LoVo (cell line): ENCODE measurements at places on chromosomes 2 and 18.

- no peak for DNase-seq
Measured at GRCh38 chr2:74383254-74383653, 3.1 kb upstream of the DCTN1 start.

DNA sequence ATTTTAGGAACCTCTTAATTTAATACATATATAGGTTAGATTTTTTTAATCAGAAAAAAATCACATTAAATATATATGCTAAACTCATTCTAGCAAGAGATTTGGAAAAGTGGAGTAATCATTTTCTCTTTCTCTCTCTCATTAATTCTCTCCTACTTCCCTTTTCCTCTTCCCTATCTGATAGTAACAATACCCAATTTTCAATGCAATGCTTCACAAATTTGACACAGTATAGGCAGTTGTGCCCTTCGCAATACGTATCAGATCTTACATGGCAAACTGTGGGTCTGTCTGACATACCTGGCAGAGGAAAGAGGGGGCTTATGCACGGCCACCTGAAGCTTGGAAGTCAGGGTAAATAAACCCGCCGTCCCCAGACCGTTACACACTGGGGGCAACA, 444.3 kb downstream of the NBAS start:
- no peak for DNase-seq

- DNase-seq = no peak
Measured at GRCh38 chr2:127818241-127818640, 7.3 kb upstream of the WDR33 start.

GRCh38 chr2:20157193-20157891, 67.6 kb downstream of the SDC1 start:
- DNase-seq = no peak

DNA sequence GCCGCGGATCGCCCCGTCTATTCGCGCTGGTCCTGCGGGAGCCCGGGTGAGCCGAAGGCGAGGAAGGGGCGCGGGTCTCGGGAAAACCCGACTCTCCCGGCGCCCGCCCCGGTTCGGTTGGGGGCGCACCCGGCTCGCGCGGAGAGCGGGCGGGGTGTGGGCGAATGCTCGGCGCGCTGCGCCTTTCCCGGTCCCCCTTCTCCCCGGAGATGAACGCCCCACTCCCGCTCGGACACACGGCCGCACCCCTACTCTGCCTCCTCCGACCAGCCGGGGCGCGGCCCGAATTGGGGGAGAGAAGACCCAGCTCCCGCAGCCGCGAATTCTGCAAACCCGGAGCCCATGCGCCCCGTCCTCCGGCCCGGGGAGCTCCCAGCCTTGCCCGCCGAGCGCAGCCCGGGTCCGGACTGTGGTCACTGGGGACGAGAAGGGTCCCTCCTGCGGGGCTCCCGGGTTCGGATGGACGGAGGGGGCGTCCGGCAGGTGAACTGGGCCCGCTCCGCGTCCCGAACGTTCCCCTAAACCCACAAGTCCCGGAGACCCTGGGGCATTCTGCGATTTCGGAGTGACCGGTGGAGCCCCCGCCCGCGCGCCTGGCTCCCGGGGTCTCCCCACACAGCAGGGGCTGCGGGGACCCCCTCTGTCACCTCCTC, 734 bp downstream of the KCNG2 start:
- no peak for DNase-seq

- peak; percentile 91 for DNase-seq
Measured at GRCh38 chr2:74391580-74392448, 11.7 kb upstream of the DCTN1 start.
